Adrenal gland (tissue), 19 donors: ENCODE measurements at places on chromosomes 3 and 15. TPM values are rescaled to one million over a fixed set of nuclear protein-coding genes. Genes with fewer than 3 reads are reported as not detected.

DNA sequence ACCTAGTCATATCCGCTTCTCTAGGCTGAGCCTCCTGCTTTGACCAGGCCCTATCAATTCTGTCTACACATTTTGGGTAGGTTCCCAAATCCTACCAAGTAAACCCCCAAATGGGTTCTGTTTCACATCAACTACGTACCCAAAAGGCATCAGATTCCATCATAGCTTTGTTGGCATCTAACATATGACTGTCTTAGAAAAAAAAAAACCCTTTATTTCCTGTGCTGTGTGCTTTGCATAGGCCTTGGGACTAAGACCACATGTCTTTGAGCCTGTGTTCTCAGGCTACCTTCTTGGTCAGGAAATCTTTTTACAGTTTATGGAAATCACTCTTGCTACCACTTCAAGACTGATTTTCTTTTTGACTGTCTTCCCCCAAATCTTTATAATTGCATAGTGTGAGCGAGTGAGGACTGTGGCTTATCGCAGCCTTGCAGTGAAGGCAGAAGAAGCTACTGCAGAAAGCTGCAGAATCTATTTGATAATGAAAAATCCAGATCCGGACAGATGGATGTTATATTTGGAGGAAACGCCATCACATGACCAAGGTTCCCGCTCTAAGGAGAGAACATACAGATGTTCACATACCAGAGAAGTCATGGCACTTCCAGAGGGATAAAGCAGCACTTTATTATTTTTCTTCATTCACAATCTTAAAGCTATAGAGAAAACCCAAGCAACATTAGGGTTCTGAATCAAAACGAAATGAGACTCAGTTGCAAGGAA, 111.2 kb downstream of the EOMES start:
- no peaks in the 10 kb centered on the region for H3K36me3 ChIP-seq
- H3K4me1 ChIP-seq: no peaks in the 10 kb centered on the region
- DNase-seq: no peak
- H3K4me3 ChIP-seq: no peak overlapping the region

- H3K27ac ChIP-seq: no peak overlapping the region
- peaks cover 23% of the 10 kb centered on the region for H3K4me1 ChIP-seq
- DNase-seq: no peak
- no peak overlapping the region for H3K4me3 ChIP-seq
- H3K36me3 ChIP-seq: no peaks in the 10 kb centered on the region
Observed at GRCh38 chr15:60905587-60905986, 323.5 kb downstream of the RORA start.

DNA sequence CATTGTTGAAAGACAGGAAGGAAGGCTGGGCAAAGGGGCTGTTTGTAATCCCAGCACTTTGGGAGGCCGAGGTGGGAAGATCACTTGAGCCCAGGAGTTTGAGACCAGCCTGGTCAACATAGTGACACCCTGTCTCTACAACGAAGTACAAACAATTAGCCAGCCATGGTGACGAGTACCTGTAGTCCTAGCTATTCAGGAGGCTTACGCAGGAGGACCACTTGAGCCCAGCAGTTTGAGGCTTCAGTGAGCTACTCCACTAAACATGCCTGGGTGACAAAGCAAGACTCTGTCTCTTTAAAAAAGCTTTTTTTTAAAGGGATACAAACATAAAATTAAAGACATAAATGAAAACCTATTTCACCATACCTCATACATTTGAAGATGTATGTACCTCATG, 11.1 kb downstream of the SERP1 start:
- no peaks in the 10 kb centered on the region for H3K27me3 ChIP-seq
- H3K4me1 ChIP-seq: no peaks in the 10 kb centered on the region
- H3K4me3 ChIP-seq: no peak overlapping the region
- no peak overlapping the region for H3K27ac ChIP-seq
- no peak for DNase-seq
- no peaks in the 10 kb centered on the region for H3K36me3 ChIP-seq

TRH gene
- total RNA-seq: not detected
